Stimulated activated CD8-positive, alpha-beta memory T cell treated with anti-CD3 and anti-CD28 coated beads, Interleukin-15, amount 100 ng/mL, for 48 hours (primary cell): ENCODE measurements at places on chromosomes 4 and X.

DNA sequence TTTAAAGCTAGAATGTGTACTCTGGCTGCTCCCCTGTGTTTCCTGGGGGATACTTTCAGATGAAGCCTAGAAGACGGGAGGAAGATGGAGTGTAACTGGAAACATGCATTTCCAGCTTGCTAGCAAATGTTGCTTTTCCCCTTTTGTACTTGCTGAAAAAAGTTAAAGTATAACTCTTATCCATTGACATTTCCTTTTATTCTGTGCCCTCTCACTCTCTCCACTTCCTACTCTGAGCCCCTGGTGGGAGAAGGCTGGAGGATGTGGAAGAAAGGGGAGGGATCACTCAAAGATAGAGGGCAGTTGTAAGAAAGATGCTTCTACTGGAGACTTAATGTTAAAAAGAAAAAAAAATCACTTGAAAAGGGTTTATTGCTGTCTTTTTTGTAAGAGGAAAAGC lies 396.5 kb downstream of the DTHD1 start:
- DNase-seq, result no peak

DNA sequence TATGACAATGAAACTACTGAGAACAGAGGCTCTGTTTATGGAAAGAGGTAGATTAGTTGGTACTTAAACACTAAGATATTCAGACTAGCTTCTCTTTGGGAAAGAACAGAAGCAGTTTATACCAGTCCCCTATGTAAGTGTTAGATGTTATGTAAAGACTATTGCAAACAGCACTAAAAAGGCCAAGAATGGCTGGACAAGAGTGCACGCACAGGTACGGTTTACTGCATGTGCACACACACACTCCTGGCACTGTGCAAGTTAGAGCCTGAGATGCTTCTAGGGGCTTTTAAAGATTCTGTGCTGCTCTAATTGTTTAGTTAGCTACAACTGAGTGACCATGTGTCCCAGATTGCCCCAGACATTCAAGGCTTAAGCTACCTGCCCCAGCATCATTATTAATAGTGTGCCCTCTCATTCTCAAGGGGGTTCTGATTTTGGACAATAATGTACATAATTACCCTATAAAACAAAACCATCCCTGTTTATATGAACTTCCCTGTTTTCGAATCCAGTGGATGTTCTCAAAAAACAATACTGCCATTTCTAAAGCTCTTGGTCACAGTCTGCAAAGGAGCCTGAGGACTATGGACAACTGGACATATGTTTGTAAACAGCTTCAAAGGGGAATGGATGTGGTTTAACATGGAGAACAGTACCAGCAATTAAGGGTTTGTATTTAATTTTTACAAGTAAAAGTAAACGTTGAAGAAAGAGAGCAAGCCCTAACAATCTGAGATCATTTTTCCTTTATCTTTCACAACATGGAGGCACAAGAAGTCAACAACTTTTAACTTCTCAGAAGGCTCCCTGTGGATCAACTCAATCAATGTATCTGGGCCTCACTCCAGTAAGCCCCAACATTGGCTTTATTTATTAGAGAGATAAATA lies 2.0 kb downstream of the SETD7 start:
- no peak for DNase-seq

- no peak for DNase-seq
Measured at GRCh38 chrX:153926552-153926857, 441 bp upstream of the ARHGAP4 start.

GRCh38 chrX:40281336-40282005 lies 183.7 kb upstream of the BCOR start:
- no peak for DNase-seq

- no peak for DNase-seq
Measured at GRCh38 chr4:31194823-31195222, 474.7 kb downstream of the PCDH7 start.

GRCh38 chr4:5554376-5554775 lies 154.0 kb downstream of the EVC2 start:
- no peak for DNase-seq

DNA sequence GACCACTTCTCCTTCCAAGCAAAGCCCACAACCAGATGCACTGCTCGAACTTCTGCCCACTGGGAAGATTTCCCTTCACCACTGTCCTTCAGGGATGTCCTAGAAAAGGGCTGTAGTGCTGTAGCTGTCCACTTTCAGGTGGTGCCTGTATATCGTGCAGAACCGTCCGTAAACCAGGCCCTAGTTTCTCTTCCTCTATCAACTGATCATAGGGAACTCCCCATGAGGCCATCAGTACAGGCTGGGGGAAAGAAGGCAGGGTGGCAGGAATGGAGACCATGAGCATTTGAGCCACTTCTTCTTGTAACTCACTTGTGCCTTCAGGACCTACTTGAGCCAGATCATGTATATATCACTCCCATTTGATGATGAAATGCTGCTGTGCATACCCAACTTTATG lies 57.3 kb upstream of the FAM9B start:
- no peak for DNase-seq

DNA sequence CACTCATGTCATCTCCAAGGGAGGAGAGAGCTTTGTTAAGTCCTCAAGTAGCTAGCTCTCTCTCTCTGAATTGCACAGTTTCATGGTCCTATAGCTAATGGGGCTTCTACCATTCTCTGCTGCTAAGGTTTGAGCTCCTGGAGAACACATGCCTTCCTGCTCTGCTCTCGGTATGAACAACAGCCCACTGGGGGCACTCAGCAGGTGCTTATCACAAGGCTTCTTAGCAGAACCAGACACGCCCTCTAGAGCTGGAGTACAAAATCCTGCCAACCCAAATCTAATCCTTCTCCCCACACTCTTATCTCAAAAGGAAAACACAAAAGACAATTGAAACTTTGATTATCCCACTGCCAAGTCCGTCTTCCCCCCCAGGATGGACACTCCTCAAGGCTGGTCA lies 176.5 kb downstream of the HS3ST1 start:
- no peak for DNase-seq
